ENCODE measurements at places on chromosomes 7 and 10. TPM values are rescaled to one million over a fixed set of nuclear protein-coding genes. Genes with fewer than 3 reads are reported as not detected.

The CCL24 gene
- 0.56 TPM for total RNA-seq

The MYPN gene
- 110 TPM for total RNA-seq

The ZNF33B gene
- 10.4 TPM for total RNA-seq

The WDR86 gene
- 0.84 TPM for total RNA-seq

The PDSS1 gene
- total RNA-seq, result 6.2 TPM

The TRPV6 gene
- 0.27 TPM for total RNA-seq
